A549 (cell line): ENCODE measurements at places on chromosomes 6 and 20. TPM values are rescaled to one million over a fixed set of nuclear protein-coding genes. Genes with fewer than 3 reads are reported as not detected.

The CNBD2 gene
- 5.0 to 5.4 TPM (median 5.2 TPM) in 3 replicates for polyA plus RNA-seq

The GPLD1 gene
- 1.2 to 1.6 TPM (median 1.3 TPM) in 3 replicates for polyA plus RNA-seq

The CST3 gene
- 229 to 259 TPM (median 238 TPM) in 3 replicates for polyA plus RNA-seq

The SYNDIG1 gene
- 1.9 to 2.7 TPM (median 2.6 TPM) in 3 replicates for polyA plus RNA-seq

The ENPP1 gene
- polyA plus RNA-seq: 0.91 to 1.1 TPM (median 0.97 TPM) in 3 replicates

The LST1 gene
- 0.26 to 0.47 TPM in 2 of 3 replicates, not detected in the other for polyA plus RNA-seq

The PNPLA1 gene
- 0.04 TPM in 1 of 3 replicates, not detected in the others for polyA plus RNA-seq

The CASS4 gene
- polyA plus RNA-seq: 0.03 to 0.09 TPM (median 0.07 TPM) in 3 replicates

The DCDC2 gene
- polyA plus RNA-seq: 7.9 to 9.1 TPM (median 8.0 TPM) in 3 replicates

The PRR3 gene
- 12.8 to 13.8 TPM (median 12.8 TPM) in 3 replicates for polyA plus RNA-seq

The MYLK4 gene
- polyA plus RNA-seq: 0.14 to 0.16 TPM (median 0.14 TPM) in 3 replicates

The EYA4 gene
- 10.6 to 14.4 TPM (median 11.3 TPM) in 3 replicates for polyA plus RNA-seq

The OR2H1 gene
- not detected in 3 replicates for polyA plus RNA-seq

The SOX18 gene
- polyA plus RNA-seq: 0.92 to 1.4 TPM (median 1.3 TPM) in 3 replicates

The UBE3D gene
- polyA plus RNA-seq: 4.0 to 4.9 TPM (median 4.4 TPM) in 3 replicates

The SLC17A3 gene
- 3.8 to 5.3 TPM (median 4.4 TPM) in 3 replicates for polyA plus RNA-seq

The KCNK16 gene
- polyA plus RNA-seq: not detected in 3 replicates

The MYLK2 gene
- 0.36 to 0.63 TPM (median 0.51 TPM) in 3 replicates for polyA plus RNA-seq

The FAM209B gene
- polyA plus RNA-seq: 0.20 to 0.70 TPM (median 0.46 TPM) in 3 replicates

The TAGAP gene
- polyA plus RNA-seq: not detected in 3 replicates

The SSTR4 gene
- polyA plus RNA-seq: 0.08 TPM in 2 of 3 replicates, not detected in the other

The IL20RA gene
- not detected in 3 replicates for polyA plus RNA-seq

The LGSN gene
- polyA plus RNA-seq: 8.1 to 11.2 TPM (median 9.8 TPM) in 3 replicates

The GSTA4 gene
- 12.6 to 13.3 TPM (median 12.8 TPM) in 3 replicates for polyA plus RNA-seq

The TGM2 gene
- 348 to 469 TPM (median 441 TPM) in 3 replicates for polyA plus RNA-seq

The LATS1 gene
- polyA plus RNA-seq: 6.1 to 6.6 TPM (median 6.2 TPM) in 3 replicates

The SCUBE3 gene
- 0.07 to 0.13 TPM (median 0.09 TPM) in 3 replicates for polyA plus RNA-seq

The RXRB gene
- 19.1 to 21.3 TPM (median 20.3 TPM) in 3 replicates for polyA plus RNA-seq

The SPAG4 gene
- 2.6 to 4.6 TPM (median 4.4 TPM) in 3 replicates for polyA plus RNA-seq

The BPIFA1 gene
- polyA plus RNA-seq: not detected in 3 replicates

The TRAPPC3L gene
- not detected in 3 replicates for polyA plus RNA-seq

The TXLNB gene
- not detected in 3 replicates for polyA plus RNA-seq

The REV3L gene
- polyA plus RNA-seq: 4.1 to 4.7 TPM (median 4.5 TPM) in 3 replicates

The OR2H2 gene
- polyA plus RNA-seq: not detected in 3 replicates

The IP6K3 gene
- 0.03 to 0.20 TPM (median 0.07 TPM) in 3 replicates for polyA plus RNA-seq

The CCM2L gene
- 0.13 to 0.32 TPM (median 0.18 TPM) in 3 replicates for polyA plus RNA-seq

The PAK5 gene
- not detected in 3 replicates for polyA plus RNA-seq

The KHDC1L gene
- polyA plus RNA-seq: 0.31 TPM in 1 of 3 replicates, not detected in the others

The APCDD1L gene
- polyA plus RNA-seq: not detected in 3 replicates

The FOXS1 gene
- 1.9 to 3.7 TPM (median 3.4 TPM) in 3 replicates for polyA plus RNA-seq

The NRSN1 gene
- polyA plus RNA-seq: not detected in 3 replicates

The PI16 gene
- not detected in 3 replicates for polyA plus RNA-seq

The MTCH1 gene
- 99.8 to 112 TPM (median 111 TPM) in 3 replicates for polyA plus RNA-seq

The SNX5 gene
- 225 to 250 TPM (median 240 TPM) in 3 replicates for polyA plus RNA-seq

The COL21A1 gene
- polyA plus RNA-seq: 0.68 to 1.4 TPM (median 1.1 TPM) in 3 replicates

The BFSP1 gene
- 5.8 to 8.6 TPM (median 8.3 TPM) in 3 replicates for polyA plus RNA-seq

The SLC16A10 gene
- polyA plus RNA-seq: 0.07 to 0.44 TPM (median 0.27 TPM) in 3 replicates

The CFAP206 gene
- polyA plus RNA-seq: 0.63 to 0.88 TPM (median 0.78 TPM) in 3 replicates

The BPIFB2 gene
- not detected in 3 replicates for polyA plus RNA-seq

The MUC21 gene
- polyA plus RNA-seq: not detected in 3 replicates

The KHDC1 gene
- polyA plus RNA-seq: 4.5 to 4.7 TPM (median 4.5 TPM) in 3 replicates

The RAET1L gene
- polyA plus RNA-seq: 0.18 to 0.22 TPM in 2 of 3 replicates, not detected in the other

The MEP1A gene
- polyA plus RNA-seq: not detected in 3 replicates

The PTCHD4 gene
- 0.15 to 0.16 TPM (median 0.15 TPM) in 3 replicates for polyA plus RNA-seq

The LPA gene
- polyA plus RNA-seq: not detected in 3 replicates

The RMND1 gene
- 11.7 to 12.5 TPM (median 11.7 TPM) in 3 replicates for polyA plus RNA-seq
